Dermis microvascular lymphatic vessel endothelial cell (primary cell): ENCODE measurements at places on chromosomes 4 and X. TPM values are rescaled to one million over a fixed set of nuclear protein-coding genes. Genes with fewer than 3 reads are reported as not detected.

Gene TMEM35A
- total RNA-seq, result 1.9 TPM in 2 replicates

Gene TNMD
- not detected in 2 replicates for total RNA-seq

Gene SLC10A3
- total RNA-seq, result 8.1 and 14.4 TPM in 2 replicates

Gene ITGB1BP2
- 0.38 and 0.64 TPM in 2 replicates for total RNA-seq

Gene FAM13A
- 0.25 and 0.26 TPM in 2 replicates for total RNA-seq
